ENCODE measurements at places on chromosomes 5 and 9.
A peak's percentile ranks its signal among the peaks of the same experiment; 100 is the strongest.

DNA sequence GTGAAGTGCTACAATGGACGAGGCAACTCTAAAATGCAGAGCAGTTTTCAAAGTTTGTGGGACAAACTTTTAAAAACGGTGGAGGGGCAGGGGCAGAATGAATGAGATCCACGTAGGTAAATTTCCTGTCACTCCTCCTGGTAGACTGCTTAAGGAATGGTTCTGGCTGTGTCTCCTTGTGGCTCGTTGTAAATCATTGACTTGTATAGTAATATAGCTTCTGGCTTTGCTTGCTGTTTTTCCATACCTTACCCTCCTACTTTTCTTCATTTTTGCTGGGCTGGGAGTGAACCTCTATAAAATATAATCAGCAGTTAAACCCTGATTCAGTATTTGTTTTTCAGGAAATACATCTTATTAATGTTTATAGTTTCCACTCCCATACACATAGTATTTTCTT is 235.7 kb downstream of the TUSC1 start:
- no peak for DNase-seq

- peak; percentile 54 for DNase-seq
Measured at GRCh38 chr9:83701769-83702168, 6.0 kb downstream of the UBQLN1 start.

DNA sequence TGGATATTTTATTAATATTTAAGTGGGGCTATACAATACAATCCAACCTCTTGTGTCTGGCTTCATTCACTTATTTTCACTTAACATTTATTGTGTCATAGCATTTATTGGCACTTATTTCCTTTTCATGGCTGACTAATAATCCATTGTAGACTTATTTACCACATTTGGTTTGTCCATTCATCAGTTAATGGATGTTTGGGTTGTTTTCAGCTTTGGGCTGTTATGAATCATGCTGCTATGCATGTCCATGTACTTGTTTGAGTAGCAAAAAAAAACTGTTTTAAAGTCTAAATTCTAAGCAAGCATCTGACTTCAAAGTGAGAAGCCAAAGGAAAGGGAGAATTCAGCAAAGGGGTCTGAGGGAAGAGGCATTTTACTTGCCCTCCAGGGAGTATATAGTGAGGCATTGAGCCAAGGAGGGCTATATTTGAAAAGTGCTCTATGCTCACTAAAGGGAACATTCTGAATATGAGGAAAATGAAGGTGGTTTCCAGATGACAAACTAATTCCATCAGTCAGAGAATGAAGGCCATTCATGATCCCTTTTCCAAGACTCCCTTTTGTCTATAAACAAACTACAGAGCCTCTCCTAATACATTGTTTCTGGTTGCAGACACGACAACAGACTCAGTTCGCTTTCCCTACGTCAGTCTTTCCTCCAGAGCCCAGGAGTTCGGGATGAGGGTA is 532.8 kb upstream of the KLF4 start:
- DNase-seq: no peak

DNA sequence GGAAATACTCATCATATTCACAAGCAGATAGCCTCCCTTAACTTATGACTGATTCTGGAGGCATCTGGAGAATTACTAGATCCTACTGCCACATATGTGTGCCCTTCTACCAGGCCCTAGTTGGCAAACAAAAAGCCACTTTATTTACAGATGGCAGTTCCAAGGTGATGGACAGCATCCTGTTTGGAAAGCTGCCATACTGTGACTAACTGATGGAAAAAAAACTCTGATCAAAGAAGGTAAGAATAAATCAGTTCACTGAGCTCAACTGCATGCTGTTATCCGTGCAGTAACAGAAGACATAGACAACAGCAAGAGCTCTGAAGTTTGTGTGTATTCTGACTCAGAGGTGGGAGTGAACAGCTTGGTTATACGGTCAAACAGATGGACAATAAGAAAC is 279.8 kb upstream of the POU5F2 start:
- DNase-seq: peak; percentile 74

DNA sequence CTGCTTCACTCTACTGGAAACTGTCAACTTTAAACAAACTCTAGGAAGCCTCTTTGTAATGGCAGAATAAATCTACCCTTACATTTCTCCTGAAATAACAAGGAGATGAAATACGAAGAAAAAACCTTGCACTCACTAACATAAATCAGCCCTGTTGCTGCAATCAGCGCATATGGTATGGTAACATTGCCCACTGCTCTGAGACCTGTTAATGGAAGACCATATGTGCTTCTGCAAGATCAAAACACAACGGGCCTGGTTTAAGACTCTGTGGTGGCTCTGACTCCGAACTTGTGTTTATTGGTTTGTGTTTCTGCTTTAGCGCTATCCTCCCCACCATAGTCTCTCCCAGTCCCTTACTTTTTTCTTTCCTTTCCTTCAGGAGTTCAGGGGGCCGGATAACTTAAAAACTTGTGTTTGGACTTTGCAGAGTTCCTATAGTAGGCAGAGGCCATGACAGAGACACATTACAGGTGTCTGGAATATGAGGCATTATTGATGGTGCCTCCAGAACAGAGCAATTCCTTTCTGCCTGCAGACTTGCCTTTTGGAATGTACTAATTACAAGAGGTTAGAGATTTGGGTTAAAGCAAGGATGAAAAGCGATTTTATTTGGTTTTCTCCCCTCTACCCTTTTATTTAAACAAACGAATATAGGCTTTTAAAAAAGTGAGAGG is 110.8 kb downstream of the PSAT1 start:
- DNase-seq: no peak

- peak; percentile 49 for DNase-seq
Measured at GRCh38 chr5:134738963-134739661, 764 bp downstream of the CAMLG start.

DNA sequence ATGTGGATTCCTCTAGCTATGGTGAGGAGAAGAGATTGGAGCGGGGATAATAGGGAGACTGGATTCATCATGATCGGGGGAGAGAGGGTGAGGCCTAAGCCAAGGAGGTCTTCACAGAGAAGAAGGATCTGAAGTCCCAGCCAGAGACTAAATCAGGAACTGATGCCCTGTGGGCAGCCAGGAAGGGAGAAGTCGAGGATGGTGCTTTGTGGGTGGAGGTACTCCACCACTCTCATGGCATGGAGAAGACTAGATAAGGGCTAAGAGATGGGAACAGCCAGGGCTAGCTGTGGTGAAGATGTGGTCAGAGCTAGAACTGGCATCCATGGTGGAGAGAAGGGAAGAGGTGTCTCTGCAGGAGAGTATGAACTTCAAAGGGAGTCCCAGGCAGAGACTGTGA is 3.0 kb upstream of the RGS14 start:
- DNase-seq: no peak

- DNase-seq: no peak
Measured at GRCh38 chr9:4287886-4288588, 11.8 kb downstream of the GLIS3 start.

- no peak for DNase-seq
Measured at GRCh38 chr5:181224390-181225229, 1.5 kb downstream of the TRIM41 start.

DNA sequence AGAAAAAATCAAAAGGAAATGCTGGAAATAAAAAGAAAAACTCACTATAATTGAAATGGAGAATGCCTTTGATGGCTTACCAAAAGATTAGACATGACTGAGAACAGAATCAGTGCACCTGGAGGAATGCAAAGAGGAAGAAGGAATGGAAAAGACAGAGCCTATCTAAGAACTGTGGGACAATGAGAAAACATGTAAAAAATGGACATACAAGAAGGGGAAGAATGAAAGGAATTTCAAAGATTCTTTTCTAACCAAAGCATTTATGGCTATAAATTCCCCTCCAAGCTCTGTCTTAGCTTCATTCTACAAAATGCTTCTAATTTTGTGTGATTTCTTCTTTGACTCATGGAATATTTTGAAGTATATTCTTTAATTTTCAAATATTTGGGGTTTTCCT is 47.5 kb upstream of the CLK4 start:
- no peak for DNase-seq

GRCh38 chr5:21165344-21165743 is 1177.3 kb upstream of the CDH18 start:
- no peak for DNase-seq

- no peak for DNase-seq
Measured at GRCh38 chr5:93406971-93407401, 174.0 kb downstream of the NR2F1-AS1 start.

DNA sequence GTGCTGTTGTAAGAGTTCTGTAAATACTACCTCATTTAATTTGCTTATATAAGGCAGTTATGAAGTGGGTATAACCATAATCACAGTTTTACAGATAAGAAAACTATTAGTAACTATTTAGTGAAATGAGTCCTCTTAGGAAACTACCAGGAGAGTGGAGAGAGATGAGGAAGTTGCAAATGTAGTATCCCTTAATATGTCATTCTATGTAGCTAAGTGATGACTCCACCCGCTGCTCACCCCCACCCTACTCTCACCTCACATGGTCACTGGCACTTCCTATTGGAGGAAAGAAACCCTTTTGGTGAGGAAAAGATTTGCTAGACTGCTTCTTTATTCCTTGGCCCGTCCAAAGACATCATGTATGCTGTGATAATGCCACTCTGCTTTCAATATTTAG is 241.8 kb upstream of the SLC24A2 start:
- no peak for DNase-seq

- peak; percentile 70 for DNase-seq
Measured at GRCh38 chr5:95631991-95632675, 12.2 kb downstream of the GPR150 start.

DNA sequence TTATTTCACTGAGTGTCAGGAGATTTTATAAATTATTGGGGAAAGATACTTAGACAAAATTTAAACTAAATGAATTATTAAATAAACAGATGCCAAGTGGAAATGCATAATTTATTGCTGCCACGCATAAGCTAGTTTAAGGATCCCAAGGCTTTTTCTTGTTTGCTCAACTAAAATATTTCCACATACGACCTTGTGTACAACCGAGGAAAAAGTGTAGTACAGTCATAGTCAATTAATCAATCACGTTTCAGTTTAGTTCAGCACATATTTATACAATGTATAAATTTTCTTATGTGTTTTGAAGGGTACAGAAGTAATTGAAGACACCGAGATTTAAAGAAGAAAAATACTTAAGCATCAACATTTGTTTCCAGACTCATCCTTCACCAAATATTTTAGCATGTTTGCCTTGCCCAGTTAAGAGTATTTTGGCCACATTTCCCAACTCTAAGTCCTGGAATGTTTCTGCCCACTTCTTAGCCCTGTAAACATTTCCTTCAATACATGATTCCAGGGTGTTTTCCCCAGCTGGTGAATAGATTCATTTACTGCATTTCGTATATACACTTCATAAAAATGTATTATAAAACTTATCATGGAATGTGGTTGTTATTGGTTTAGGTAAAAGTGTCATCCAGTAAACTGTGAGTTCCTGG is 652.9 kb downstream of the ELAVL2 start:
- DNase-seq: no peak

GRCh38 chr5:135442431-135443160 is 4.6 kb downstream of the DCANP1 start:
- DNase-seq: no peak

- no peak for DNase-seq
Measured at GRCh38 chr5:168359820-168360460, 68.5 kb downstream of the WWC1 start.

- peak; percentile 79 for DNase-seq
Measured at GRCh38 chr9:16136961-16137360, 584.1 kb downstream of the CCDC171 start.

GRCh38 chr5:32504989-32505596 is 60.6 kb upstream of the ZFR start:
- DNase-seq: peak; percentile 94

GRCh38 chr9:121573717-121574485 is 74.3 kb upstream of the GGTA1 start:
- no peak for DNase-seq

- no peak for DNase-seq
Measured at GRCh38 chr9:127970401-127971313, 10.1 kb downstream of the EEIG1 start.

- peak; percentile 35 for DNase-seq
Measured at GRCh38 chr5:119269061-119269944, 86.5 kb upstream of the TNFAIP8 start.

- DNase-seq: no peak
Measured at GRCh38 chr5:55072666-55073065, 29.8 kb upstream of the GZMA start.

DNA sequence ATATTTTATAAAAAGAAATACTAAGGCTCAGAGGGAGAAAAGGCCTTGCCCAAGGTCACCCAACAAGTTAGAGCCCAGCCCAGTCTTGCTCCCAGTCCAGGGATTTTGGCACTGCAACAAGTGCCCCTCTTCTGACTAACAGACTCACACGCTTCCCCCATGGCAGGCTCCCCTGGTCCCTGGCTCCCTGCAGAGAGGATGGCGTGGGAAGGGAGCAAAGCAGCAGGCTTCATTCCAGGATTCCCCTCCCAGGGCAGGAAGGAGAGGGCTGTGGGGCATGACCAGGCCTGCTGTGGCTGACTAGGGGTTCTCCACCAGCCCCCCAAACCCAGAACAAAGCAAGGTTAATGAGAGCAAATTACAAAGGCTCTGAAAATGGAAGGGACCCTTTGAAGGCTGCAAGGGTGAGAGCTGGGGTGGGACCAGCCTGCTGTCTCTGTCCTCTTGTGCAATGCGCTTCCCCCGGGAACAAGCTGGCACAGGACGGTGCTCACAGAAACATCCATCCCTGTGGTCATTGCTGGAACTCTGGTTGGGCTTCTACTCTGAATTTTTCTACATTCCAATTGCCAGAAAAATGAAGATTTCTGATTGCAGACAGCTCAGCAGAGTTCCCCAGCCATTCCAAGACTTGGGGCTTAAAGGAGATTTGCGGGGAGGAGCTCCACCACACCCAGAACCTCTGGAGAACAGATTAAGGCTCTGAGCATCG is 37.1 kb upstream of the FAT2 start:
- DNase-seq: no peak

DNA sequence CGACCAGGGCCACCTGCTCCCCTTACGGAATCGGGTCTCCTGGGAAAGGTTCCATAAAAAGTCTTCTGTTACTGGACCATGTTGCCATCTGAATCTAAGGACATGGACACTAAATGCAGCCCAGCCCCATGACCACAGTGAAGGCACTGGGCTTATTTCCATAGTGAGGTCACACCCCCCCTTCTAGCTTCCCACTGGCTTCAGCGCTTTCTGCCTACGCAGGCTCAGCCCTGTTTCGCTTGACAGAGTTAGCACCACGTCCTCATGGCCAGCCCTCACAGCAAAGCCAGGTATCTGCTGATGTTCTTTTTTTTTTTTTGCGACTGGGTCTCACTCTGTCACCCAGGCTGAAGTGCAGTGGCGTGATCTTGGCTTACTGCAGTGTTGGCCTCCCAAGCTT is 14.1 kb downstream of the UCK1 start:
- DNase-seq: no peak

- no peak for DNase-seq
Measured at GRCh38 chr9:97761056-97761598, 64.0 kb upstream of the XPA start.
